ENCODE measurements at places on chromosomes 3 and 15.

GRCh38 chr3:161555320-161555719 is 58.7 kb downstream of the OTOL1 start:
- DNase-seq = no peak

GRCh38 chr3:130916507-130917167 is 22.8 kb downstream of the ATP2C1 start:
- DNase-seq = no peak

DNA sequence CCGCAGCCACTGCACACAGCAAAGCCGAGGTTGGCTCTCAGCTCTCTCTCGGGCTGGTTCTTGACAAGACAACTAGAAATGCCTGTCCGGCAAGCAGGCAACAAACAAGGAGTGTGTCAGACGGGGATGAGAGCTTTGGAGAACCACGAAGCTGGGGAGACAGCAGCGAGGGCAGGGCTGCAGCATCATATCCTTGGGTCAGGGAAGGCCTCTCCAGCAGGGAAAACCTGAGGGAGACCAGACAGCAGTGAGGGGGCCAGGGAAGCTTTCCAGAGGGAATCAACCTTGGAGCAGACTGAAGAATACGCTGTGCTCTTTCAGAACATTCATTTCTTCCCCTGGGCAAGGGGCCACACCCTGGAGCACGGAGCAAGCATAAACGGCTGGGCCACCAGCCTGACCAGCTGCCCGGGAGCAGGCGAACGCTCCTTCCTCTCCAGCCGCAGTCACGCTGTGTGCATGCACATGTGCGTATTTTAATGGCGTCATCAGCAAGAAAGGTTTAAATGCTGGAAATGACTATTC is 58.7 kb downstream of the CHSY1 start:
- no peak for DNase-seq

- no peak for DNase-seq
Measured at GRCh38 chr15:97684249-97684648, 276.3 kb upstream of the ARRDC4 start.

- DNase-seq = no peak
Measured at GRCh38 chr3:146542978-146543377, 1.4 kb downstream of the PLSCR1 start.

DNA sequence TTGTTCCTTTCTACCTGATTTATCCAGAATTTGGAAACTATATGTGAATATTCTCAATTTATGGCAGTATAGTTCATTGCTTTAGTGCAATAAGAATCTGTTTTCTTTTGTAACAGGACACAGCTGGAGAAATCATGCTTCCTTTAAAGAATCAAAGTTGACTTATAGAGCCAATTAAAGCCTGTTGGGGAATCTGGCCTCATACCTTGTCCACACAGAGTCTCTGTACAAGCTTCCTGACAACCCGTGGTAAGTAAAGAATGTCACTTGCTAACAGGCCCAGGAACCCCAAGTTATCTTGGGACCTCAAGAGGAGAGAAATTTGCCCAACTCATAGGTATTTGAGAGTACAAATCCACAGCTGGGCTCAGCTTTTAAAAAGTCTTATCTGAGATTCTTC is 10.2 kb downstream of the ZNF445 start:
- DNase-seq = no peak

- DNase-seq = no peak
Measured at GRCh38 chr3:98893740-98894139, 7.8 kb downstream of the DCBLD2 start.

- no peak for DNase-seq
Measured at GRCh38 chr3:14512281-14512941, 27.7 kb downstream of the GRIP2 start.

- no peak for DNase-seq
Measured at GRCh38 chr3:32454731-32455608, 47.7 kb downstream of the CMTM6 start.

- no peak for DNase-seq
Measured at GRCh38 chr3:70010346-70010745, 10.8 kb downstream of the SAMMSON start.

DNA sequence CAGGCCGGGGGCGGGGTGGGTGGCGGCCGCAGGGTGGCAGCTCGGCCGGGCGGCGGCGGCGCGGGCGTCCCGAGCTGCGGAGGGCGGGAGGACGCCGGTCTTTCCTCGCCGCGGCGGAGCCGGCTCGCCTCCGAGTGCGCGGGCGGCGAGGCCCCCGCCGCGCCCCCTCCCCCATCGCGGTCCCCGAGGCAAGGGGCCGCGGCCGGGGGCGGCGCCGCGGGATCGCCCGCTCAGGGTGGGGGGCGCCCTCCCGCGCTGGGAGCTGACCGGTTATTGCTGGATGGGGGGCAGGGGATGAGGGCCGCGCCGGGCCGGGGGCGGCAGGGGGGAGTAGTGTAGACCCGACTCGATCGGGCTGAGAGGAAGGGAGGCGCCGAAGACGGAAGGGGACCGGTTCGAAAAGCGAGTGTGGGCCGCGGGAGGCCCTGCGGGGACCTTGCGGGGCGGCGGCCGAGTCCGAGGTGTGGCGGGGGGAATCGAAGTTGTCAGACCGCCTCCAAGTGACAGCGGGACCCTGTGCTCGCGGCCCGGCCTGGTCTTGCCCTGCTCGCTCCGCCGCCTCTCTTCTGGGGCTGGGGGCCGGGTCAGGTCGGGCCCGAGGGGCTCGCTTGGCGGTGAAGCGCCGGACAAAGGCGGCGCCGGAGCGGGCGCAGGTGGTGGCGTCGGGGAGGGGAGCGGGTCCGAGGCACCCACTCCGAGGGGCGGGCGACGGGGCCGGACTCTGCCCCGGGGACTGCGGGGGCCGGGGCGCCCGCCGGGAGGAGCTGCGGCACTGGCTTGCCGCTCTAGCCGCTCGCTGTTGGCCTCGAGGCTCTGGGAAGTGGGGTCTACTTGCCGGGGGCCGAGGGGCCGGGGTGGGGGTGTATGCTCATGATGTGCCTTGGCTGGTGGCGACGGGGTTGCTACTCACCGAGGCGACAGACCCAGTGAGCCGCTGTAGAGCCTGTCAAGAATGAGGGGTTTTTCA is 1.1 kb downstream of the BAHD1 start:
- no peak for DNase-seq

GRCh38 chr3:70248856-70249255 is 63.6 kb downstream of the MDFIC2 start:
- no peak for DNase-seq

DNA sequence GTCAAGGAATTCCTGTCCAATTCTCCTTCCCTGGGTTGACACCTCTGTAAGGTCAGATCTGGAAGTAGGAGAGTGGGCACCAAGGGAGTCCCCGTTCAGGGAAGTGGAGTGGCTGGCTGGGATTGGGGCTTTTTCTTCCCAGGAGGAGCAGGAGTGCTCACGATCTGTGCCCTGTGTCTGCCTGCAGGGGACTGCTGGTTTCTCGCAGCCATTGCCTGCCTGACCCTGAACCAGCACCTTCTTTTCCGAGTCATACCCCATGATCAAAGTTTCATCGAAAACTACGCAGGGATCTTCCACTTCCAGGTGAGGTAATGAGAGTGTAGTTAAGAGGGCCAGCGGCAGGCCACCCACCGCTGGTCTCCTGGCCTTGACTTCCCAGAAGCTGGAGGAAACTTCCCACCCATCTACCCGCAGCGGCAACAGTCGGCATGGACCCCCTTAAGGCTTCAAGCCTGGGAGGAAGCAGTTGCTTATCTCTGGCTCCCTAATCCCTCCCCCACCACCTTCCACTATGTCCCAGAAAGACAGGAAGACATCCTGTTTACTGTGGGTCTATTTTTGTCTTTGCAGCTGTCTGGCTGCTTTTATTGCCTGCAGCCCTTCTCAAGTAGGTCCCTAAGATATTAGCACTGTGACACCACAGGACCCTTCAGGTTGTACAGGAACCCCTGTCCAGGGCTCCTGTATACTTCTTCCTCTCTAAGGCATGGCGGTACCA is 26.8 kb downstream of the CAPN3 start:
- DNase-seq = no peak

- no peak for DNase-seq
Measured at GRCh38 chr3:63824309-63824708, 5.2 kb downstream of the C3orf49 start.

DNA sequence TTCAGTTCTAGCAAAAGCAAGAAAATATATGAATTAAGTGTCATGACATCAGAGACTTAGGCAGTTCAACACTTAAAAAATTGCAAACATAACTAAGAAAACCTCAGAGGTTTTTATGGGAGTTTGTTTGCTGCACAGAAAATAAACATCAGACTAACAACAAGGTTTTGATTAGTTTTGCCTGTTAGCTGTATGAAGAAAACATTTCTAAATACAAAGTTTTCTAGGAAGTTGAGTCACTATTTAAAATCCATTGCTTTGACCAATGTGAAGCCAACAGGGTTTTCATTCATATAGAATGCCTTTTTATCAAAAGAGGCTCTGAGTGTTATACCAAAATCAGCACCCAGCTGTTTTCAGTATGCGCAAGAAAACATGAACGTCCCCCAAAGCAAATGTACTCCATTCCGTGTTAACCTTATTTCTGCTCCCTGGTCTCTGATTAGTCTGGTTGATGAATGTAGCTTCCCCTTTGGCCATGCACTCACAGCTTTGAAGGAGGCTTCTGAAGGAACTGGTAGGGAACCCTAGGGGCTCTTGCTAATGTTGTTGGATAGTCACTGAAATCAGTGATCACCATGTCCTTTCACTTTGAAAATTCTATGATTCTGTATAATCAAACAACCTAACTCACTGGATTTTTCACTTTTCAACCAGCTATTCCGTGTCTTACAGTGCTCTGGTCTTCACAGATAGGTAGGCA is 89.6 kb upstream of the TSEN2 start:
- DNase-seq = no peak

DNA sequence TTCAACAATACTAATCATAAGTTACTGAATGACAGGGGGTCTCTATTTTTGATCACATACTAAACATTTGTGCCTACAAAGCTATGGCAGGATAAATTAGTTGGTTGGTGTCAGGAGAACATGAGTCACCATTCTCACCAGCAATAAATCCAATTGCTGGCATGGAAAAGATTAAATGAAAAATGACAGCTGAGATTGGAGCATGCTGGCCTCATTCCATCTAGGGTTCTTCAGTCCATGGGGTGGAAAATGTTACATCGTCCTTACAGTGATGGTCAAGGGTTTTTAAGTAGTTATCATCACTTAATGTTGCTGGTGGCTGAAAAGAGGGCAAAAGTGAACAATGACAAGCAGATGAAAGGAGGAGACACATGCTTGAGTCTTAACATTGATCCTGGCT is 180.1 kb upstream of the BCL6 start:
- no peak for DNase-seq

- no peak for DNase-seq
Measured at GRCh38 chr15:101540480-101541239, 51.2 kb upstream of the PCSK6 start.

- DNase-seq = no peak
Measured at GRCh38 chr3:117118604-117119003, 409.0 kb downstream of the TUSC7 start.

DNA sequence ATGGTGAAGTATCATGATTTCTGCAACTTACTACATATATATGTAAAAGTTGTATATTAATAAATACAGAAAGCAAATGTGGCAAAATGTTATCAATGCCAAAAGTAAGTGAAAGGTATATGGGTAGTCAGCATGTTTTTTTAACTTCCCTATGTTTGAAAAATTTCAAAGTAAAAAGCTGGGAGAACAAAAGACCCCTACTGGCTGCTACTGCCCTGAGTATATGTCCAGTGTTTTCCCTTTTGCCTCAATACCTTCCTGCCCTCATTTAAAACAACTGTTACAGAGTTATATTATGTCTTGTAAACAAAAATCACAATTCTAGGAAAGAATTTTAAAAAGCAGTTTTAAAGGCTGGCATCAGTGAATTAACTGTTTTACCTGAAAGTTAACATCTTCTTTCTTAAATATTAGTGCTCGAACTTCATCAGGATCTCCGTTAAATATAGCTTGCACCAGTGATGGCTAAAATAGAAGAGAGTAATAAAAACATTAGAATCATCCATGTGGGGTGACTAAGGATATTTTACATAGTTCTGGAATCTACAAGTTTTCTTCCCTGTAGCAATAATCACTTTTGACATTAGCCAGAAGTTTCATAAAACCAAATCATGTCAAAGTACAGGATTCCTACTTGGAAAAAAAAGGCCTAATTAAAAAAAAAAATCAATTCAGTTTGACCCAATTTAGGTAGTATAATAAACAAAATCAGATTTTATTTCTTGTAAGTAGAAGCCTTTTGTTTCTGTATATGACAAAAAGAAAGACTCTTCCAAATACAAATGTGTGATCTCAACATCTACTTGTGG is 2.7 kb downstream of the ANKRD28 start:
- no peak for DNase-seq

- no peak for DNase-seq
Measured at GRCh38 chr15:39735120-39735717, 47.4 kb downstream of the FSIP1 start.

- no peak for DNase-seq
Measured at GRCh38 chr15:27730868-27731267, 368.2 kb downstream of the OCA2 start.

DNA sequence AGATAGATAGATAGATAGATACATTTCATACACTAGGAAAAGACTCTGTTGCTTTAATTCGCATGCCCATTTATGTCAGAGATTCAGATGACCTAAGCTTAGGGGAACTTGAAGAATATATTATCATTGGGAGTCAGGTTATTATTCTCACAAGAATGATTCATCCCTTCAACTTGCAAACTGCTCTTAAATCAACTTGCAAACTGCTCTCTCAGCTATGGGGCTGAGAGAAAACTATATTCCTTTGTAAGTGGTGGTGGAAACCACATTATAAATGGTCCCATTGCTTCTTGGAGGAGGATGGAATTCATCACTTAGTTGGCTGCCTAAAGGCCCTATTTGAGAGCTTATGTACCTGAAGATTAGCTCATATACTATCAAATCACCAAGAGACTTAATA is 160.9 kb upstream of the STAC start:
- no peak for DNase-seq

DNA sequence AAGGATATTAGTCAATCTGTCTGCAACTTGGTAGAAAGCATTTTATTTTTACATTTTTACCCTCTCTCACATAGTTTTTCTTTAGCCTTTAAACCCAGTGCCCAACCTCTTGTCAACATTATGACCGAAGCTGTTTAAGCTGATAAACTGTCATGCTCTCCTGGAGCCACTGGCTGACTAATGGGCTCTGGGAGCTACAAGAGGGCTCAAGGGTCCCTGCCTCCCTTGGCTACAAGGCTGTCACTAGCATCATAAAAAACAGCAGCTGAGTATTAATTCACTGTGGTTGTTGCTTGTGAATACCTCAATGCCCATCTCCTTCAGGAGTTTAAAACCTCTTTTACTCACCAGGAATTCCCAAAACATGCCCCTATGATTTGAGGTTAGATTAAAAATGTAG is 237.9 kb downstream of the ZMAT3 start:
- DNase-seq = no peak

GRCh38 chr3:69338911-69339310 is 47.0 kb downstream of the FRMD4B start:
- no peak for DNase-seq

- DNase-seq = no peak
Measured at GRCh38 chr15:42686281-42686680, 50.6 kb downstream of the CDAN1 start.

GRCh38 chr3:21100656-21101359 is 650.2 kb downstream of the ZNF385D start:
- no peak for DNase-seq

DNA sequence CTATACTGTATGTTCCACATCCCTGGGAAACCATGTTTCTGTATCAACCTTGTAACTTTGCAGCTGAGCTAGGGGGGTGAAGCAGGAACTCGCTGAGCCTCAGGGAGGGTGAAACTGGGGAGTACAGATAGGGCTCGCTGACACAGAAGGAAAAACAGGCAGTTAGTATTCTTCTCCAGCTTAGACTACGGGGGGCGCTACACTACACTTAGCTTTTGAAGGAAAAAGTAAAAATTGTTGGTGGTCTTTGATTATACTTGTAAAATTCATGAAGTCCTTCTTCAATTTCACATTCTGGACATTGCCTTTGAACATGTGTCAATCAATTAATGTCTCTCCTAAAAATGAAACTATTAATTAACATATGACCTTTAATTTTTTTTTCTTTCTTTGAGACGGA is 73.5 kb upstream of the RGMA start:
- DNase-seq = no peak

Data from stimulated activated naive B cell treated with anti-CD40 and anti-IgM and Interleukin-4, amounts not matched to agents 10 μg/mL and 1 μg/mL and 100 μg/mL, for 72 hours (primary cell).